Natural killer cell treated with Interleukin-12 subunit alpha and Interleukin-12 subunit beta and Interleukin-15 and Interleukin-18, amount 100 ng/mL, for 72 hours (primary cell): ENCODE measurements at places on chromosomes 4 and X. TPM values are rescaled to one million over a fixed set of nuclear protein-coding genes. Genes with fewer than 3 reads are reported as not detected.

- no peak for DNase-seq
Measured at GRCh38 chrX:74246524-74246923, 57.5 kb upstream of the ZCCHC13 start.

GRCh38 chrX:47814851-47815250, 21.9 kb upstream of the ZNF81 start:
- DNase-seq, result no peak

GRCh38 chrX:53440621-53441517, 6.7 kb upstream of the HSD17B10 start:
- DNase-seq, result peak; percentile 72

GRCh38 chrX:136523770-136524169, 8.2 kb upstream of the VGLL1 start:
- no peak for DNase-seq

GRCh38 chr4:113394730-113395530, 345.5 kb downstream of the ANK2 start:
- DNase-seq, result peak; percentile 74

GRCh38 chrX:24235084-24235710, 78.7 kb downstream of the SUPT20HL2 start:
- DNase-seq, result no peak

GRCh38 chr4:62410371-62411003, 1210.4 kb downstream of the ADGRL3 start:
- no peak for DNase-seq

The PCYT1B gene
- total RNA-seq, result not detected

The SH2D1A gene
- total RNA-seq, result 76.7 TPM

The CSN2 gene
- not detected for total RNA-seq

The VCX3A gene
- total RNA-seq, result not detected

The EVC2 gene
- total RNA-seq, result 4.4 TPM
